ENCODE measurements at places on chromosomes 11 and 22. TPM values are rescaled to one million over a fixed set of nuclear protein-coding genes. Genes with fewer than 3 reads are reported as not detected.

MUC6 gene
- not detected for total RNA-seq

GAS2L1 gene
- 25.4 TPM for total RNA-seq

MFRP gene
- not detected for total RNA-seq

SLC6A5 gene
- not detected for total RNA-seq

MMP11 gene
- 2.8 TPM for total RNA-seq

HSPB2 gene
- 16.5 TPM for total RNA-seq

DNA sequence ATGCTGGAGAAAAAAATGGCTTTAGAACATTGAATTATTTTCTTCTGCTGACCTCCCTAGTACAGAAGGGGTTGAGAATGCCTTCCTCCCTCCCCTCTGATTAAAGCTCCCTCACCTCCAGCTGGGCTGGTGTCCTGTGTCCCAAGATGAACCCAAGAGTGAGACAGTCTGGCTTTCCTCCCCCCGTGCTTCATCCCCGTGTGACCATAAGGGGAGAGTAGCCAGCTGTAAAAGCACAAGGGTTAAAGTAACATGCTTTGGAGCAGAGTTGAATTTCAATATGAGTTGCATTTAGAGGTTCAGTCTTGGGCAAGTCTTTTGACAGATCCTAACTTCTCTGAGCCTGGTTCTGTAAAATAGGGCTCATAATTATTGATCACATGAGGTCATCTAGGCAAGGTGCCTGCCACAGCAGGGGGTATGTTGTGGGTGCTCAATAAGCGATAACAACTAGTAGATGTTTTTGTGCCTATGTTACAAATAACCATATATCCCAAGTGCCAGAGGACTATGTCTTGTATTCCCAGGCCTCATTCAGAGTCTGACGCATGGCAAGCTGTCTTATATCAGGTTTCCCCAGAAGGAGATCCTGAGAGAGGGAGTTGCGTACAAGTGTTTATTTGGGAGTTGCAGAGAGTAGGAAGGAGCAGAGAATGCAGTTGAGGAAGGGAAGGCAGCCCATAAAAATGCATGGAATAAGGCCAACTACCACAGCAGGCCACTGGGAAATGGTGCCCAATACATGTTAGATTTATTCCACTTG is 4.1 kb downstream of the PRG2 start:
- peak; percentile 2 for DNase-seq

- DNase-seq: no peak
Measured at GRCh38 chr22:41931701-41932269, 5.2 kb upstream of the TNFRSF13C start.

GRCh38 chr11:121415856-121416255 is 36.3 kb upstream of the SORL1 start:
- no peak for DNase-seq

DNA sequence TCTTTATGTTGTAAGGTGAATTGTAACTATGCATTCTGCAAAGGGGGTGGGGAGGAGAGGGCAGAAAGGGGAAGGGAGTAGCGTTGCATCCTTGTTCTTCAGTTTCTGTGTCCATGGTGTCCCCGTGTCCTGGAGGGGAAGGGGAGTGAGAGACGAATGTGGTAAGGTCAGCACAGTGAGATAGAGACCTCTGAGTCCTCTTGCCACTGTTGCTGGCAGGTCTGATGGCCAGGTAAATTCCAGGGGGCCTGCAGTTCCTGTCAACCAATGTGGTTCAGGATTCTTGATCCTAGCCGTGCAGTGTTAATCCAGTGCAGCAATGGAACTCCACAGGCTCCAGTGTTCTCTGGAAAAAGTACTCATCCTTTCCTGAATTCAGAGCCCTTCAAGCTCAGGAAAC is 14.6 kb upstream of the ADSL start:
- DNase-seq: no peak

- peak; percentile 87 for DNase-seq
Measured at GRCh38 chr11:32829680-32830412, at the start of gene PRRG4. PRRG4 (plus strand) TSS chr11:32829927; CDS start chr11:32830530, 603 bp downstream.

DNA sequence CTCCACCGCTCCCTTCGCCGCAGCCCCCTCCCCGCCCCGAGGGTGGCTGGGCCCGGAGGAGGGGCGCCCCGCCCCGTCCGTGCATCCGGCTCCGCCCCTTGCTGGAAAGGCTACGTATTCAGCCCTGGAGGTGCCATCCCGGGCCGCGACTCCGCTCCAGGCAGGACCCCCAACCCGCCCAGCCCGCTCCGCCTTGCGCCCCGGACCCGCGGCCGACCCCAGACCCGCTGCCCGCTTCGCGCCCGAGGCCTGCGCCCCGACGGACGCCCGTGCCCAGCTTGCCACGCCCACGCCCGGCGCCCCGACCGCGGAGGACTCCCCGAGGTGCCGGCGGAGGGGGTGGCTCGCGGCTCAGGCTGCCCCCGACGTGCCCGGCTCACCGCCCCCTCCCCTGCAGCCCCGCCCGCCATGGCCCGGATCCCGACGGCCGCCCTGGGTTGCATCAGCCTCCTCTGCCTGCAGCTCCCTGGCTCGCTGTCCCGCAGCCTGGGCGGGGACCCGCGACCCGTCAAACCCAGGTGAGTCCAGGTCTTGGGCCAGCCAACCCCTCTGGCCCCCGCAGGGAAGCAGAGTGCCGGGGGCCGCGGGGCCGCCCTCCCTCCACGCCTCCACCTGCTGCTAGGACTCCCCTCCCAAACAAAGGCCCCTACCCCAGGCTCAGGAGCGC is at the start of gene ADM2:
Gene ADM2 (plus strand): TSS at position 104 of the 667 bp plus-strand sequence. CDS start 305 bp downstream, at position 409.
- DNase-seq: no peak

DNA sequence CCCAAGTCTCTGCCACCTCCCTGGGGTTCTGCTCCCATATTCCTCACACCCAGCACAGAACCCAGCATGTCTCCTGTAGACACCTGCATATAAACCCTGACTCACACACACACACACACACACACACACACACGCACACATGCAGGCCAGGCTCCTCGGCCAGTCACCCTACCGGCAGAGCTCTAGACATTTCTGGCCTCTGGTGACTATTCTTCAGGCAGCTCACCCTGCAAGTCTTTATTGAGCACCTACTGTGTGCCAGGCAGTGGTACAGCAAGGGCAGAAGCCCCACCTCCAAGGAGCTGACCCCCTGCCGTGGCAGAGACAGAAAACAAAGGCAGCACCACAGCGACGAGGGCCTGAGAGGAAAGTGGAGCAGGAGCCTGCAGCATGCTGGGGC is 50.3 kb downstream of the CDKN1C start:
- DNase-seq: no peak

DNA sequence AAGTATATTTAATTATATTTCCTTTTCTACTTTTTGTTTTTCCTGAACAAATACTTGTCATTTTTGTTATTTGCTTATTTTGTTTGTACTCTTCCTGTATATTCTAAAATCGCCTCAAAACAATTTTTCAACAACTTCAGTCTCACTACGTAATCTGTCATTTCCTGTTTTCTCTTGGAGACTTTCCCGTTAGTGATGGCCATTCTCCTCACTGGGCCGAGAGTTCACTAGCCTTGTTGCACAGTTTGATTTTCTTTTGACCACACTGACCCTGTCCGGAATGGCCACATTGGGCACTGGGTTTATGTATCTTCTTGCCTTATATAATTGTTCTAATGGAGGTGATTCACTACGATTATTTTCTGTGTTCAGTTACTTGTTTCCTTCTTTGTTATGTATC is 726.1 kb downstream of the FAM181B start:
- DNase-seq: no peak

- no peak for DNase-seq
Measured at GRCh38 chr22:28402539-28402938, 277.1 kb downstream of the TTC28 start.

GRCh38 chr11:110272919-110273318 is 23.5 kb downstream of the RDX start:
- DNase-seq: no peak

DNA sequence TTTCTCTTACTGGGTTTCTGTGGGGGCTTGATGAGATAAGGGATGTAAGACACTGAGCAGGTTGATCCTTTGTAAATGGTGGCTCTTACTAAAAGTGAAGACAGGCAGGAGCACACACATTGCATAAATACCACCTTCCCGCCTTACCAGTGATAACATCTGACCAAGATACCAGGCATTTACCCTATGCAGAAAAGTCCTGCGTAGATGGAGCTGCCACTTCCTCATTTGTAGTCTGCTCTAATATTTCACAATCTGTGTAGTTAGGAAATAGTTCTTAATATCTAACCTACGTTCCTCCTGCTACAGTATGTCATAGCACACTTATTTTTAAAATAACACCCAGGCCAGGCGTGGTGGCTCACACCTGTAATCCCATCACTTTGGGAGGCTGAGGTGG is 23.9 kb upstream of the SWAP70 start:
- DNase-seq: no peak

GRCh38 chr11:27837895-27838563 is 137.8 kb upstream of the BDNF start:
- no peak for DNase-seq

DNA sequence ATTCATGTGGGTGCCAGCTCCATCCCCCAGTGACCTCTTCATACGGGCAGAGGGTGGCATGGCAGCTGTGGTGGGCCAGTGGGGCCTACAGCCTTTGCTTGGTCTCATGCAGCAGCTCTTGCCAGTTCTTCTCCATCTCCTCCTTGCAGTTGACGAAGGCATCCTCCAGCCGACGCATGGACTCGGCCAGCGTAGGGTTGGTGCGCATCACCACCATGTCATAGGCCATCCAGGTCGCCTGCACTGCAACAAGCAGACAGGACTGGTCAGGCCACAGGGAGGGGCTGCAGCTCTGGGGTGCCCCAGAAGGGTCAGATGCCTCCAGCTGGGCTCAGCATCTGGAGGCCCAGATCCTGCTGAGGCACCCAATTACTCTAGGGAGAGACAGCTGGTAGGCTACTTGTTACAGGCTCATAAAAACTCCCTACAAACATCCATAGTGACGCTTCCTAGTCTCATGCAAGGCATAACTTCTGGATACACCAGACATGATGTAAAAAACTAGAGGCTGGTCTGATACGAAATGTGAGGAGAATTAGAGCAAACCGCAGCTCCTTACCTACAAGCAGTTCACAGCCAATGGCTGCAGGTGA is 5.6 kb downstream of the KLHDC7B start:
- no peak for DNase-seq

DNA sequence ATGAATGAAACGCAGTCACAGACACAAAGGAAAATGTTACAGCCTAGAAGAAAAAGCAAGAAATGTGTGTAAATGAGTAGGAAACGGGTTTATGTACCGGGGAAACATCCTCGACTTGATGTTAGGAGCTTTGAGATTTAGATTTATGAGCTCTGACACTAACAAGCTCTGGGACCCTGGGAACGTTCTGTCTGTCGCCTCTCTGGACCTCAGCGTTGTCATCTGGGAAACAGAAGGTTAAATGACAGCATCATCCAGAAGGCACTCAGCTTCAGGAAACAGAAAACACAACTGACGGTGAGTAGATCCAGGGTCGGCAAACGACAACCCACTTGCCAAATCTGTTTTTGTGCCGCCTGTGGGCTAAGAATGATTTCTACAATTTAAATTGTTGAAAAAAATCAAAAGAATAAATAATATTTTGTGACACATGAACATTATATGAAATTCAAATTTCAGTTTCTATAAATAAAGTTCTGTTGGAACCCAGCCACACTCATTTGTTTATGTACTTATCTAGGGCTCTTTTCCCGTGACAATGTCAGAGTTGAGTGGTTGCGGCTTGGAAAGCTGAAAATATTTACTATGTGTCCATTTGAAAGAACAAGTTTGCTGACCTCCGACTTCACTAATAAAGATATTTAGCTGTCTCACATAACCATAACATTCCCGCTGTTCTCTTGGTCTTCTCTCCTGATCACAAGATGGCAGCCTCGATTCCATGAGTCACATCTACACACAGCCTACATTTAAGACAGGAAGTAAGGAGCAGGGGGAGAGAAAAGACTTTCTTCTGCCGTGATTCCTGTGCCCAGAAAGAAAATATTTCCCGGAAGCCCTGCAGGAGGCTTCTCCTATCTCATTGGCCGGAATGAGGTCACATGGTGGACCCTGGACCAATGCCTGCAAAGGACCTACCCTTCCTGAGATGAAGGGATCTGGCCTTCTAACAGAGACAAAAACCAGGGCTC is 47.1 kb upstream of the SYT13 start:
- no peak for DNase-seq

- no peak for DNase-seq
Measured at GRCh38 chr11:26676641-26677040, 45.2 kb downstream of the SLC5A12 start.

DNA sequence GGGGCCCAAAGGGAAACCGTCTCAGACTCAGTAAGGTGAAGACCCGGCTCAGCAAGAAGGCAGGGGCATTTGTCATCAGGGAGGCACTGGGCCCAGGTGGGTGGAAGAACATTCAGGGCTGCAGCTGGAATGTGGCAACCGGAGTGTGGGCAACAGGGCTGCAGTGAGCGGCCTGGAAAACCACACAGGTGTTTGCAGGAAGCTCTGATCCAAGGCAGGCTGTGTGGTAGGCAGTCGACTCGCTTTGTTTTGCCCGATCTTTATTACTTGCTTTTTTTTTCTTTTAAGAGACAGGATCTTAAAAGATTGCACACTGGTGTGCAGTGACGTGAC is 82.8 kb downstream of the DGCR2 start:
- DNase-seq: no peak

DNA sequence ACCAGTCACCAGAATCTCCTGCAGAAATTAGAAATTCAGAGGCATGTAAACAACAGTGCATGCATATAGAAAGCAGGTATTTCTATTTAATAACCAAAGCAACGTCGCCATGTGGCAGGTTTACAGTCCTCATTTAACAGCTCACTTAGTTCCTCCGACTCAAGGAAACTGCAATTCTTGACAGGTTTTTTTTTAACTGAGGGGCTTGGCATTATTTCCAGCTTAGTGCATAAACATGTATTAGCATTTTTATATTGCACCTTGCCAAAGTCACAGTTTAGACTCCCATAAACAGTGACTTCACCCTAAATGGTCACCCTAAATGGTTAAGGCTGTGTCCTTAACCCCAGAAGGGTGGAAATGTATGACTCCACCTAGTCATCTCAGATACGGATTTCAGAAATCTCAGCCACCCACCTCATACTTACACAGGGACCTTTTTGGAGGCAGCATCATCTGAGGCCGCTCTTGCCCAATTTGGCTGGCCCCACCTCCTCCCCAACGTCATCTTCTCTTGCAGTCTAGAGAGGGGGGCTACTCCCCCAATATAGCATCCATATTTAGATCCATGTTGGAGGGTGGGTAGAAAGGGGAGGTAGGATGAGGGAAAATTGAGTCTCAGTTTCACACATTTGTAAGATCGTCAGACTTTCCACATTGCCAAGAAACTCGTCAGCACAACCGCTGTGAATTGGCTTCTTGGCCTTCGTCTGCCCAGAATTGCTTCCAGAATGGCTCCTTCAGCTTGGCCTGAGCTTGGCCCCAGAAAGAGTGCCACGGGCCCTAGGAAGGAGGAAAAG is 31.8 kb upstream of the SLC35C1 start:
- no peak for DNase-seq

All from posterior vena cava (tissue), 2 donors.